Bone marrow (tissue), 2 donors: ENCODE measurements at places on chromosomes 2 and 18.

- DNase-seq = no peak
Measured at GRCh38 chr2:85541753-85542457, 2.9 kb downstream of the MAT2A start.

GRCh38 chr2:144439993-144440392, 79.9 kb downstream of the ZEB2 start:
- no peak for DNase-seq

- no peak for DNase-seq
Measured at GRCh38 chr2:186456941-186457340, 29.1 kb upstream of the ZC3H15 start.

- no peak for DNase-seq
Measured at GRCh38 chr2:129772190-129772579, 207.3 kb upstream of the RAB6C start.

DNA sequence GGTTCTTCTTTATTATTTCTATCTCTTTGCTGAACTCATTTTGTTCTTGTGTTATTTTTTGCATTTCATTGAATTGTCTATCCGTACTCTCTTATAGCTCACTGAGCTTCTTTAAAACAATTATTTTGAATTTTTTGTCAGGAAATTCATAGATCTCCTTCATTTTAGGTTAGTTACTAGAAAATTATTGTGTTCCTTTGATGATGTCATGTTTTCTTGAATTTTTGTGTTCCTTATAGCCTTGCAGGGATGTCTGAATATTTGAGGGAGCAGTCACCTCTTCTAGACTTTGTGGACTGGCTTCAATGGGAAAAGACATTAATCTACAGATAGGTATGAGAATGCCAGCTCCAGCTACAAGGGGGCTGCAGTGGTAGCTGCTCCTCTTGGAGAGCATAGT, 20.7 kb upstream of the OSBPL6 start:
- no peak for DNase-seq

- no peak for DNase-seq
Measured at GRCh38 chr18:21980744-21981143, 188.6 kb upstream of the GATA6 start.

GRCh38 chr2:223580951-223581350, 21.2 kb downstream of the SCG2 start:
- DNase-seq = no peak

DNA sequence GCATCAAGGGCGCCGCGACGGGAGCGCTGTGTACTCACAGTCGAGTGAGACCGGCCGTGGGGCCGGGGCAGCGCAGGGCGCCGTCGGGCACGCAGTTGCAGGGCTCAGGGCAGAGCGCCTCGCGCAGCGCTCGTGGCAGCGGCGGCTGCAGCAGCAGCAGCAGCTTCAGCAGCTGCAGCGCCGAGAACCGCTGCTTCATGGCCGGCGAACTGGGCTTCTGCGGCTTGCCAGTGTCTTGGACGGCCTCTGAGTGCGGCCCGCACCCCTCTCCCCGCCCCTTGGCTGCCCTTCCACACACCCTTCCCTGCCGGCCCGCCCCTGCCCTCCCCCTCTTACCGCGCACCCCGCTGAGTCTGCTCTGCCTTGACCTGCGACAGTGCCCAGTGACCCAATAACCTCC, at the start of gene LHCGR:
TSS of gene LHCGR (minus strand) at position 252 of the 400 bp plus-strand sequence. CDS start at position 199, 53 bp downstream.
- DNase-seq = no peak

DNA sequence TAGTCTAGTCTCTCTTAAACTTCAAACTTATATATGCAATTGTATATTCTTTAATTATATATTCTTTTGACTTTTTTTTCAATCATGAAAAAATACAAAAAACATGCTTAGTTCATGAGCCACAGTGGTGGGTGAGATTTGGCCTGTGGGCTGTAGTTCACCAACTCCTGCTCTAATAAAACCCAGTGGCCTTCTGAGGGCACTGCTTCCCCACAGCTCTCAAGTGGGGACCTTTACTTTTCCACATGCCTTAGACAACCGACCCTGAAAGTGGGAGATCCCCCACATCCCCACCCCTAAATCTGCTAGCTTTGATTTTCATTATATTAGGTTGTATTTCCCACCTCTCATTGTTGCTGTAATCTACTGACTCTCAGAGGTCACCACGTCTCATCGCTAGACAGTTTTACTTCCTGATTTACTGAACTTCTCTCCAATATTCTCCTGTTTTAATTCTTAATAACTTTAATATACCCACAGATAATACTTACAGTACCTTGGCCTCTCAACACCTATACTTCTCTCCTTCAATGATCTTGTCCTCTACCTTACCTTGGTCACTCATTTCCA, 57.3 kb downstream of the ROCK1 start:
- no peak for DNase-seq

GRCh38 chr2:102065675-102066252, 74.0 kb downstream of the IL1R2 start:
- no peak for DNase-seq

- DNase-seq = no peak
Measured at GRCh38 chr2:39697454-39697853, 31.7 kb downstream of the TMEM178A start.

DNA sequence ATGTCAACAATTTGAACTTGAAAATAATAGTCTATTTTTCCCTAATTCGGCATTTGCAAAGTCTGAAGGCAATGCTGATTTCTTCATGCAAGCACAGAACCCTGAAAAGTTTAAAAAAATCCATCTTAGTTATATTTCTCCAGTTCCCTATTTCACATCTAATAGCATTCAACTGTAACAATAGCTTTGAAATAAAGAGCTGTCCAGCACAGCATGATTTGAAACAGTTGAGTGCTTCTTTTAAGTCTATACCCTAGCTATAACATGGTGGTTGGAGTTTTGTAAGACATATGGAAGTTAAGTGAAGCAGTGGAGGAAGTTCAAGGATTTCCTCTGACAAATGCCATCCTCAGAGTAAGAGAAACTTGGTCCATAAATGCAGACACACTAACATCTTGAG, 691.9 kb downstream of the ERBB4 start:
- no peak for DNase-seq

DNA sequence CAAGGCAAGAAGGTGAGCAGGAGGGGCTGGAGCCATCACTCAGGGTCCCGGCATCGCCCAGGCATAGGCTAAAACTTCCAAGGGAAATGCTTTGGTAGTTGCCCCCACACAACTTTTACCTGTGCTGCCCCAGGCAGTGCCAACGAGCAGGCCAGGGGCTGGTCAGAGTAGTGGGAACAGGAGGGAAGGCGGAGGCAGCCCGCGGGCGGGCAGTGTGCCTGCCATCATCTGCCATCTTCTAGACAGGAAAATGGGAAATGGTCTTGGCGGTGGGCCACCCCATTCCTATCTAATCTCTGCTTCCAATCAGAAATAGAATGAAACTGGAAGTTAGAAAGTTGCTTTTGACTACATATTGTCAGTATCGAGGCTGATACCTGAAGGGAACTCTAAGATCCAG, 26.0 kb upstream of the LYPD6B start:
- no peak for DNase-seq

DNA sequence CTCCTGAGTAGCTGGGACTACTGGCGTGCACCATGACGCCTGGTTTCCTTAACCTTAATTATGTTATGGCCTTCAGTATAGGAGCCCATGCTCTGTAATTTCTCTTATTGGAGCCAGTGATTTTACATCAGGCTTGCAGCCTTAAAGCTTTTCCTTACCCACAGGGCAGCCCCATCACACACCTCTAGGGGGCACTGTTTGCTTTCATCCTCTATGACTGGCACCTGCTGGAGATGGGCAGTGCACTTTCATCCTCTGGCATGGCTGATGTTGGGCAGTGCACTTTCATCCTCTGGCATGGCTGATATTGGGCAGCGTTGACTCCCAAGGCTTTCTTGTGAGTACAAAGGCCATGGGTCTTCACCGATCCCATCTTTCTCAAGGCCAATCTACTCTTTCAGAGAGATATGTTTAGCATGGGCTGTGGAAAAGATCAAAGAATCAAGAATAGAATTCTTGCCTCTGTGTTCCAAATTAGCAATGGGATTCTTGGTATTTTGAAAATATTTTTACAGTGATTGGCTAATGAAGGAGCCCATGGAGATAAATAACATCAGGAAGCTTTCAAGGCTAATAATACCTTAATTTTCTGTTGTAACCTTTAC, 80.7 kb upstream of the MEX3C start:
- DNase-seq = peak; percentile 3
